ENCODE measurements at places on chromosomes 3 and 15.

- no peak for DNase-seq
Measured at GRCh38 chr3:188200481-188200880, 46.5 kb downstream of the LPP start.

DNA sequence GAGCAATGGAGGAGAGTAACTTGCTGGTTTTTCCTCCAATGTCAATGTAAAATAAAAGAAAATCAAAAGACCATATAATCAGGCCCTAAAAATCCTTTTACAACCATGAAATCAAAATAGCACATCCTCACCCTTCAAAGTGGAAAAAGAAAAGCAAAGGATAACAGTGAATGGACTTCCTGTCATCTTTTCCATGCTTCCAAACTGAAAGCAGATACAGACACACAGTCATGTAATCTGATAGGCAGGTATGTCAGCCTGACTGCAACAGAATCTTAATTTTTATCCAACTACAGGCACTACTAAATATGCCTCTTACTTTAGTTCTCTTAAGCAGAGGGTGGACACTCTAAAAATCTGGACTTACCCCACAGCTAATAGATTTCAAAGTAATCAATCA, 27.8 kb upstream of the IGDCC4 start:
- DNase-seq: no peak

DNA sequence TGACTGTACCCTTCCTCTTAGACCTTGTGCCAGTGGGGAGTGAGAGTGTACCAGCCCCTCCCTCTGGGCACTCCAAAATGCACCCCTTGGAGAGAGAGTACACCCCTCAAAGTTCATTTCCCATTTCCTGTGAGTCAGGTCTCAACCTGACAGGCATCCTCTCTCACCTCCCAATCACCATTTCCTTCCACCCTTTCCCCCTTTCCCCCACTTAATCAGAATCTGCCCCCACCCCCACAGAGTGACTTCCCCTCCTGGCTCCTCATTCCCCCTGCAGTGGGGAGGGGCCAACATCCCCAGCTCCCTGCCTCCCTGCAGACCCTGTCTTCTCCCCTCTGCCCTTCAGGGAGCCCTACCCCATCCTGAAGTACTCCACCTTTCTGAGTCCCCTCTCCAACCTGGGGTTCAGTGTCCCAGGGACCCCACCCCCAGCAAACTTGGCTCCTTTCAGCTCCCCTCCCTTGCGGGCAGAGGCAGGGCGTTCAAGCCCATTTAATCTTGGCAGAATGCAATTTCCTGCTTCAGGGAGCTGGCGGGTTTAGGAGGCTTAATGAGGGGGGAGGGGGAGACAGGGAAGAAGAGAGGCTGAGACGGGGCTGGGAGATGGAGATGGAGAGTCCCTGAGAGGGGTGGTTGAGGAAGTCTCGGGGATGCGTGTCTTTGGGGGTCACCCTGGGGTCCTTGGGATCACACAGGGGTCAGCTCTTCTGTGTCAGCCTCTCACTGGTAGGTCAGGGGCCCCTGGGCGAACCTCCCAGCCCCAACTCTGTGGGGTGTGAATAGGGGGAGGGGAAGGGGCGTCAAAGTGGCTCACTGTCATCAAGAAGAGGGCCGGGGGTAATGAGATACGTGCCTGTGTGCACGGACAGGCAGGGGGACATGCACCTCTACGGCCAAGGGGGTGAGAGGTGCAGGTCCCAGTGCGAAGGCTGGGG, 16.6 kb upstream of the SEMA3F start:
- DNase-seq: no peak

GRCh38 chr3:142053835-142054234, 95.5 kb downstream of the TFDP2 start:
- DNase-seq: no peak

DNA sequence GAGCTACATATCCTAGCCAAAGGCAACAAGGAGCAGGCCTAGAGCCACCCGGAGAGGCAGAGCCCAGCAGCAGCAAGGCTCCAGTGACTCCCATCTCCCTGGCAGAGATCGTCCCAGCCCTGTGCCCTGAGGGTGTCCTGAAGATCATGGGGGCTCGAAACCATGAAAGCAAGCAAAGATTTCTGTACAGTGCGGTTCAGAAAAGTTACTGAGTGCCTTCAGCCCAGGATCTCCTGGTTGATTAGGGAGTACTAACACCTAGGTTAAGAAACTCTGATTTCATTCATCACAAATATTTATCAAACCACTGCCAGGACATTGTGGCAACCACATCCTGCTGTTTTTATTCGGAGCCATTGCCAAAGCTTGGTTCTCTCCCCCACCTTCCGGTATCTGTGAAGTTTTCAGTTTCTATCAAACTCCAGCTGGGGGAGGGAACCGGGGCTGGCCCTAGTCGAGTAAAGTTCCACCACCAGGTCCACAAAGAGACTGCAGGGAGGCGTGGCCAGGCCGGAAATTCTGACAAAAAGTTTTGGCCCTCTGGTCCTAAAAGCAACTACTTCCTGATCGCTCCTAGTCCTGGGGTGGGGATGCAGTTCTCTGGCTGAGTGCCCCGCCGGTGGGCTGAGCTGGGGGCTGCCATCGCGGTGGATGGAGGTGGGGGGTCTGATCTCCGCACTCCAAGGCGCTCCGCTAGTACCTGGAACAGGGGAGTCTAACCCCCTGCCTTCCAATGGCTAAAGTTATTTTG, 1.2 kb downstream of the RAB43 start:
- peak; percentile 76 for DNase-seq

GRCh38 chr15:84922530-84922929, 38.1 kb downstream of the SLC28A1 start:
- DNase-seq: no peak

GRCh38 chr3:193134856-193135255, 106.2 kb upstream of the PLAAT1 start:
- peak; percentile 66 for DNase-seq

DNA sequence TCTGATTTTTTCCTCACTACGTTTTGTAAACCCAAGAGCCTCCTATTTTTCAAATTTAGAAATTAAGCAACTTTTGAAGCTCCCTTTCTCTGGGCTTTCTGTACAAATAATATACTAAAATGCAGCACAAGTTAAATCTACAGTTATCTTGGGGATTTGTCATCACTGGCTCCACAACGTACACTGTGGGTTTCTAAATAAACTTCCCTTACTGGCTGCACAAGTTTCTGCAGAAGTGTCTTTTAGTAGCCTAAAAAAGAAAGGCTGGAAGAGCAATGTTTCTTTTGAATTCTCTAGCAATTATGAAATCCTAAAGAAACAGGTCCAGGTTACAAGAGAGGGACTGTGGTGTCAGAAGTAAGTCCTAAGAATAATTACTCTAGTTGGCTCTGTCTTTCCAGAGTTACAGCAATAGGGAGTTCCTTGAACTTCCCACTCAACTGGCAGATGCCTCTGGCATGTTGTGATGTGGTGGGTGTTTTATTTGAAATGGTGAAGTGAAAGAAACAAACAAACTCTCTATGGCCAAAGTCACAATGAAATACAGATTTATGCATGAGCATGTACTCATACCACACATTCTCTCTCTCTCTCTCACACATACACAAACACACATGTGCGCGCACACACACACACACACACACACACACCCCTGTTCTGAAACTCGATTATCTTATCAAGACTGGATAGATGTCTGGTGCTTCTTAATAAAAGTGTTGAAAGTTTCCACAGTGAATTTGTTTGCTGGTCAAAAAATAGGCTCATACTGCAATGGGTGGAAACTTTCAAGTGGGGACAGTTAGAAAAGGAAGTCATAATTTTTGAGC, 198.2 kb downstream of the SSR3 start:
- DNase-seq: no peak

DNA sequence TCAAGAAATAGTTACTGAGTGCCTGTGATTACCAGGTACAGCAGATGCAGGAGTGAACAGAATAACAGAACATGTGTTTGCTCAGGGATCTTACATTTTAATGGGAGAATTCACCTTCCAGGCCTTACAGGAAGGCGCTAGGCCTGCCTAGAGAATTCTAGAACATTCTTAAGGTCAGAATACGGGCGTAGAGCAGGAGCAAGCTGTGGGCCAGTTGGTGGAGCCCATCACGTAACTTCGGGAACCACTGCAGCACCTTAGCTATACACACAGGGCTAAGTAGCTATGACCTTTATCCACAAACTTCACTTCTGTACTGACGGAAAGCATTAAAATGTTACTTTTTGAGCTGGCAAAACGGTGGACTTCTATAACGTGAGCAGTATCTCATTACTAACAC, 743 bp upstream of the DAZL start:
- no peak for DNase-seq

DNA sequence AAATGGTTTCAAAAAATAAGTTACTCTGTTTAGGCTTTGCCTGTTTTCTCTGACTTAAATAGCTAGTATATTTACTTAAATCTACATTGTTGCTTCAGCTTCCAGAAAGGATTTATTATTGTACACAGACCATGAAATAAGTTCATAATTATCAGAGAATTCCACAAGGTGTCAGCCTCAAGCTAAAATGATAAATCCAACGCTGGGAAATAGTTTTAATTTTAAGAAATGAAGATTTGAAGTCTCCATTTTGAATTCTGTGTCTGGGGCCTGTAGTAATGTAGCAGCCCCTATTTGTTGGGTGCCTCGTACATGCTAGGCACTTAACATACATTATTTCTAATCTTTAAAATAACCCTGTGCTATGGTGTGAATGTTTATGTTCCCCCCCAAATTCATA, 92.6 kb upstream of the KCNMB2 start:
- no peak for DNase-seq

DNA sequence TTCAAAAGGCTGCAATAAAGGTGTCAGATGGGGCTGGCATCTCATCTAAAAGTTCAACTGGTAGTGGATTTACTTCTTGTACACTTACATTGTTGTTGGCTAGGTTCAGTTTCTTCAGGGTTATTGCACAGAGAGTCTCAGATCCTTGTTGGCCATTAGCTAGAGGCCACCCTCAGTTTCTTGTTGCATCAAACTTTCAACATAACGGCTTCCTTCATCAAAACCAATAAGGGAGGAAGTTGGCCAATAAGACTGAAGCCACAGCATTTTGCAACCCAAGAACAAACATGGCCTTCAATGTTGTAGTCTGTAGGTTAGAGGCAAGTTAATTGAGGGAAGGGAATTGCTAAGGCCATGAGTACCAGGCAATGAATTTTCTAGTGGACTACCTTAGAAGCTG, 218.0 kb downstream of the ZBBX start:
- no peak for DNase-seq

GRCh38 chr3:7759630-7760029, 742.0 kb upstream of the LMCD1 start:
- no peak for DNase-seq

GRCh38 chr15:48695088-48695826, 49.7 kb upstream of the FBN1 start:
- no peak for DNase-seq

DNA sequence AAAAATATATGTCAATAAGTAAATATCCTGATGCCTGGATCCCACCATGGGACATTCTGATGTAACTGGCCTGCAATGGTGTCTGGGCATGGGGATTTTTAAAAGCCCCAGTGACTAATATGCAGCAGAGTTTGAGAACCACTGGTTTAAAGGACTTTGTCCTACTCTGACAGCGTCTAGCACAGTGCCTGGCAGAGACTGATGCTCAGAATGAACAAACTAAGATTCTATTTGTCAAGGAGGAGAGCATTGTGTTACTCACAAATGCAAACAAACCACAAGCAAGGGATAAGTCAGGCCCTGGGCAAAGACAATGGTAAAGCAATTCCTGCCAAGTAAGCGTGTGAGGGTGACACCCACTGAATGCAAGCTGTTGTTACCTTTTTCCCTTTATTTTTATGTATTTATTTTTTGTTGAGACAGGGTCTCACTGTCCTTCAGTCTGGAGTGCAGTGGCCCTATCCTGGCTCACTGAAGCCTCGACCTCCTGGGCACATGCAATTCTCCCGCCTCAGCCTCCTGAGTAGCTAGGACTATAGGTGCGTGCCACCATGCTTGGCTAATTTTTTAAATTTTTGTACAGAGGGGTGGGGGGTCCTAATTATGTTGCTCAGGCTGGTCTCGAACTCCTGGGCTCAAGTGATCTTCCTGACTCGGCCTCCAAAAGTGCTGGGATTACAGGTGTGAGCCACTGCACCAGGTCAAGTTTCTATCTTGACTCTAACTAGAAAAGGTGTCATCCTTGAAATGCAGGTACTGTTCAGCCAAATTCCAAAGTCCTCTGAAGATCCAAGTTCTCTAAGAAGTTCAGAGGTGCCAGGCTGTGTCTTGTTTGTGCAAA, 909 bp upstream of the GPD1L start:
- DNase-seq: no peak

GRCh38 chr3:100048248-100048647, 66.1 kb downstream of the FILIP1L start:
- DNase-seq: no peak

GRCh38 chr3:13008155-13008995, 64.9 kb downstream of the IQSEC1 start:
- no peak for DNase-seq

GRCh38 chr3:108407886-108408285, 102.5 kb downstream of the MYH15 start:
- DNase-seq: no peak

DNA sequence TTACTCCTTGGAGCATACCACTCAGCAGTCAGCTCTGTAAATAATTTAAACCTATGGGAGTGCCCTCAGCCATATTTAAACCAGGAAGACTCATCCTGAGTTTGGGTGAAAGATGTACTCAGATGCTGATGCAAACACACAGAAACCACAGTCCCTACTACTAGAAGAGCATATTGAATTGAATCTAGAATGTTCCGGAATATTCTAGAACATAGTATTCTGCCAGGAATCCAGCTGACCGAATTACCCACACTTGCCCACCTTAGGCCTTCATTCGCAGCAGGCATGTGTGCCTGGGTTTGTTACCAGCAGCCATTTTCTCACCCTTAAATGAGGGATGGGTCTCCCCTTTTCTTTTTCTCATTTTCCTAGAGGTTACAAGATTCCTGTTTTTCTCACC, 202.4 kb upstream of the ICE2 start:
- no peak for DNase-seq

DNA sequence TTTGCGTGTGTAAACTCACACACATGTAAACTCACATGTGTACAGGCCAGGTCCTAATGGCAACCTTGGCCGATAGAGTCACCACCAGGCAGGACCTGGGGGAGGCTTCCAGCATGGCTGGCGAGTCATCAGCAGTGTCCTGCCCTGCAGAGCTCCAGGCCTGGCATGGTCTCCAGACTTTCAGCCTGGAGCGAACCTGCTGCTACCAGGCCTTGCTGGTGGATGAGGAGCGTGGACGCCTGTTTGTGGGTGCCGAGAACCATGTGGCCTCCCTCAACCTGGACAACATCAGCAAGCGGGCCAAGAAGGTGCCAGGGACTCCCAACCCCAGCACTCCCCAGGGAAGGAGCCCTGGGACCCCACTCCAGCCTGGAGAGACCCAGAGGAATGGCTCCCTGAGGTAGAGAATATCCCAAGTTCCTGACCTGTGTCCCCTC, 1.0 kb downstream of the SEMA3B start:
- DNase-seq: no peak

- DNase-seq: peak; percentile 85
Measured at GRCh38 chr15:51160484-51160883, 65.8 kb upstream of the TNFAIP8L3 start.

DNA sequence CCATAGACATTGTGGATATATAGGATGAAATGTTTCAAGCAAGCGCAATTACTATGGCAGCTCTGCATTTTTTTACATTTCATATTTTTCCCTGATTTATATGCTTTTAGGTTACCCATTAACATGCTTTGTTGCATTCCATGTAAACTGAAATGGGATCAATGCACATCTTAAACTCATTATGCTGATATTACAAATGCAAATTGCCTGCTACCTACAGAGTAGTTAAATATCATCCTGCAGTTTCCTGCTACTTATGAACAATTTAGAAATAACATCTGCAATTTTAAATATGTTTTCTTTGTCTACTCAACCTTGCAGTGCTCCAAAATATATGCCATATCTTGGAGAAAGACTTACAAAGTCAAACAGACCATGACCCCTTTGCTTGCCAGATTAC, 526.9 kb upstream of the NECTIN3 start:
- no peak for DNase-seq
